ENCODE measurements at places on chromosomes 6 and 20.

GRCh38 chr6:137084090-137084489, 39.3 kb upstream of the IL20RA start:
- DNase-seq = no peak

- DNase-seq = no peak
Observed at GRCh38 chr20:61499859-61500554, 247.9 kb downstream of the CDH4 start.

DNA sequence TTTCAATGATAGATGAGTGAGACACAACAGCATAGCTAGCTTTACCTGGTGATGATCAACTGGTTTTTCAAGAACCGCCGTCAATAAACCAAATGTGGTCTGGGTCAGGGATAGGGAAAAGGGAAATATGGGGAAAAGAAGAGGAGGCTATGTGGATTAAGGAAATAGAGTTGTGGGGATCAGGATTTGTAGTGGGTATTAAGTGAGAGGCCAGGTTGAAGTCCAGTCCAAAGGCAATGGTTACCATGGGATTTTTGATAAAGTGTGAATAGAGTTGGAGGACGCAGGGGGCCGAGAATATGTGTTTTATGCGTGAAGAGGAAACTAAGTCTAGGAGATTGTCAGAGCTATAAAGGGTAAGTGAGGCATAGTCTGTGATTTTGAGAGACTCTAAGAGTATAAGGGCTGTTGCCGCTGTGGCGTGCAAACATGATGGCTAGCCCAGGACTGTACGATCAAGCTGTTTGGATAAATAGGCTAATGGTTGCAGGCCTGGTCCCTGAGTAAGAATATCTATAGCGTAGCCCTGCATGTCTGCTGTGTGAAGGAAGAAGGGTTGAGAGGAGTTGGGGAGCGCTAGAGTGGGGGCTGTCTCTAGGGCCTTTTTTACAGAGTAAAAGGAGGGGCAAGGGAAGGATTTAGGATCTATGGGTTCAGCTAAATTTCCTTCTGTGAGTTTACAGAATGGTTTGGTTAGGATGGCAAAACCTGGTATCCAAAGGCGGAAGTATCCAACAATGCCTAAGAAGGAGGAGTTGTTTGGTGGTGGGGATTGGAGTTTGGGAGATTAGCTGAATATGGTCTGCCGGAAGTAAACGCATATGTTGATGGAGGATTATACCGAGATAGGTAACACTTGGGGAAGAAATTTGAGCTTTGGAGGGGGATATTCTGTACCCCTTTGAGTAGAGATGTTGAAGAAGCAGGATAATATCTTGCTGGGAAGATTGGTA, 749.7 kb upstream of the ADGRB3 start:
- no peak for DNase-seq

- DNase-seq = peak; percentile 79
Observed at GRCh38 chr6:30684386-30685156, 1.9 kb downstream of the PPP1R18 start.

DNA sequence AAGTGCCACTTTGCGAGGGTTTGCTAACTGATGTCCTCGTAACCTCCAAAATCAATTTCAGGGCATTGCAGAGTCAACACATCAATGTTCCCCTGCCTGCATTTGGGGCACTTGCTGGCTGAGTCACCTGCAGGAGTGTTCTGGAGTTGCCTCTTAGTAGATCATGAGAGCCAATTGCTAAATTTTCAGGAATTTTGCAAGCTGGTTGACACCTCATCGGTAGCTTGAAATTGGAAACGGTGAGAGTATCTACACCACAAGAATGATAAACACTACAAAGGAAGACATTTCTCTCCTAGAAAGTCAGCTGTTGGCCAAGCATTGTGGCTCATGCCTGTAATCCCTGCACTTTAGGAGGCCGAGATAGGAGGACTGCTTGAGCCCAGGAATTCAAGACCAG, 10.8 kb upstream of the BFSP1 start:
- DNase-seq = no peak

GRCh38 chr6:167706313-167707109, 120.2 kb upstream of the AFDN start:
- DNase-seq = peak; percentile 12

DNA sequence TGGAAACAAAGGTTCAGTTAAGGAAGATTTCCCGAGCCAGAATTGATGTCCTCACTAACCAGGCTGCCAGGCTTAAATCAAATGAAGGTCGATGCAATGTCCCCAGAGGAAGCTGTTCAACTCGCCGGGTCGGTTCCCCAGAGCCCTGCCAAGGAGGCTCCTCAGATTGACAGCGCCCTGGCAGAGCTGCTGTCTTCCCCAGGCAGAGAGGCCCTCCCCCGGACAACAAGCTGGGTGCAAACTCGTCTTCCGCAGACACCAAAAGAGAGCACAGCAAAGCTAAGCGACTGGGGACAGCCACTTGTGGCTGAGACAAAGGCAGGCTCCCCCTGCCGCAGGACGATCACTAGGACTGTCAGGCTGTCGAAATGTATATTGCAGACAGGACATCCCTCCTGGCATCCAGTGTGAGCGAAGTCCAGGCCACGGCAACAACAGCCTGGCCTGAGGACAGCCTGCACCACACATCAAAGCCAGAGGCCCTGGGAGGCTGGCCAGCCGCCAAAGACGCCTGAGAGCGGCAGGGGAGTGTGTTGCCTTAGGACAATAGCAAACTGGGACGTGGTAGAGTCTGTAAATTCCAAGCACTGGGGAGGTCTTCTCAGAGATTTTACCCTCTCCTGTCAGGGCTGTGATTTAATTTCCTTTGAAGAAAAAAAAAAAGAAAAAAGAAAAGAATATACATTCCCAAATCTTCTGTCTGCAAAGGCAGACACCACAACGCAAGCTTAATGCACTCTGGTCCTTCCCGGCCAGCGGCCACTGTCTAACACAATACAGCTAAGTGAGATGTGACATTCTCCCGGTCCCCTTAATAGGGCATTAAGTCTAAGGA, 99.1 kb downstream of the HIVEP2 start:
- DNase-seq = no peak

GRCh38 chr20:24823989-24824693, 124.9 kb upstream of the CST7 start:
- DNase-seq = no peak

GRCh38 chr6:3450888-3451287, 6.0 kb downstream of the SLC22A23 start:
- DNase-seq = no peak
